ENCODE measurements at places on chromosomes 7 and 10.

- DNase-seq: no peak
Observed at GRCh38 chr10:61923210-61923949, 21.9 kb downstream of the ARID5B start.

DNA sequence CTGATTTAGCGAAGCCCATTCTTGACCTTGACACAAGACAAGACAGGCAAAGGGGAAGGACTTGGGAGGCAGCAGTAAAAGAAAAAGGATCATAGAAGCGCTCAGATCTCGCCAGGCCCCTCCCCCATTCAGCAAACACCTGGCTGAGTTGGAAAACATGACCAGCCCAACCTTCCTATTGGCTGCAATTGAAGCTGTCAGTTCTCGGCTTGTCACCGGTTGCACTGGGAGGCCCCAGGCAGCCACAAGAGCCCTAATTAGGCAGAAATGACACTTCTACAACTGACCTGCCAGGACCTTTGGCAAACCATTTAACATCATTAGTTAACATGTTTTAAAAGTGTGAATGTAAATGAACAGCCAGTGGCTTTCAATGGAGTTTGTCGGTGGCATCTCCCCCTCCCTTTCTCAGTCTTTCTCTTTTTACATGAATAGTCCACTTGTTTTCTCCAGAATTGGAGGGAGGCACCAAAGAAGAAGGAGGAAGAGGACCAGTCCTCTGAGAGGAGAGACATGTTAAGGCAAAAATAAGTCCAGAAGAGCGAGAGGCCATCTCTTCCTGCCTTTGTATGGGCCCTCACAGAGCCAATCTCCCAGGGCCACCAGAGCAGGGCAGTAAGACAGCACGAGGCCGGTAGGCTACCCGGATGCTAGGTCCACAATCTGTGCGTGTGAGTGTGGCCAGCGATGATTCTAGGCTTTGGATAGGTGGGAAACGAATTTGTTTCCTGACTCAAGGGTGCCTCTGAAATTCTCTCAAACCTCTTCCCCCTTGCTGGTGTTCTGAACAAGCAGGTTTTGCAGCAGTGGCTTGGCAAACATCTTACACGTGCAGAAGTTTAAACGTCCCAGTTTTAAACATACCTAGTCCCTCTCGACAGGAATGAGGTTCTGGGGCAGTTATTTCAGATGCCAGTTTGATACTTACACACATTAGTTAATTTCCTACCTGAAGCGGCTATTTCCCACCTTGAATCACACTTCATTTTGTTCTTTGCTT, 15.0 kb upstream of the ENO4 start:
- no peak for DNase-seq

DNA sequence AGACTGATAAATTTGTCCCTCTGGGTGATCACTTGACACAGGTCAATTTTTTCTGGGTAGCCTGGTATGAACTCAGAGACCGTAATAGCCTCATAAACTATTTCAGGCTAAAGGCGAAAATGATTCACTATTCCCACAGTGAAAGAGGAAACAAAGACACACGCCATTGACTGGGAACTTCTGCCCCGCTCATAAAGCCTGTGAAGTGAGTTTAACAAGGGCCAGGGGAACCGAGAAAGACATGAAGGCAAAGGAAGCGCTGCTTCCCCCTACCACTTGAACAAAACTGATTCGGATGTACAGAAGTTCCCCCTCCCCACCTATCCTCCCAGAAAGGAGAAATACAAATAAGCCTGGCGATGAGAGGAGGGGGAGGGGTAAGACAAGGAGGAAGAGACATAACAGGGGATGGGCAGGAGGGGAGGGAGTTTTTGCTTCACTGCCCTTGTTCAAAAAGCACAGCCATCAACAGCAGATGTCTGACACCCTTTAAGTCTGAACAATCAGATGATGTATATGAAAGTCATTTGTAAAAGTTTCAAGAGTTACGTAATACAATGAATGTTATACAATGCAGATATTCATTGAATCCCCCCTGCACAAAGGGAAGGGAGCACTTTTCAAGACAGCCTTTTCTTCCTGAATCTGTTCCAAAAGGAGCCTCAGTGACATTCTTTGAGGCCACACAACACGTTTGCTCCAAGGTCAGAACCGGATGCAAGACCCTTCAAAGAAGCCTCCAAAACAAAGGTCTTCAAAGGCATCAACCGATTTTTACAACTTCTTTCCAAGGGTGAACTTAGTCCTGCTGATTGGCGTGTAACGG, 734 bp downstream of the ABCB4 start:
- DNase-seq: no peak

DNA sequence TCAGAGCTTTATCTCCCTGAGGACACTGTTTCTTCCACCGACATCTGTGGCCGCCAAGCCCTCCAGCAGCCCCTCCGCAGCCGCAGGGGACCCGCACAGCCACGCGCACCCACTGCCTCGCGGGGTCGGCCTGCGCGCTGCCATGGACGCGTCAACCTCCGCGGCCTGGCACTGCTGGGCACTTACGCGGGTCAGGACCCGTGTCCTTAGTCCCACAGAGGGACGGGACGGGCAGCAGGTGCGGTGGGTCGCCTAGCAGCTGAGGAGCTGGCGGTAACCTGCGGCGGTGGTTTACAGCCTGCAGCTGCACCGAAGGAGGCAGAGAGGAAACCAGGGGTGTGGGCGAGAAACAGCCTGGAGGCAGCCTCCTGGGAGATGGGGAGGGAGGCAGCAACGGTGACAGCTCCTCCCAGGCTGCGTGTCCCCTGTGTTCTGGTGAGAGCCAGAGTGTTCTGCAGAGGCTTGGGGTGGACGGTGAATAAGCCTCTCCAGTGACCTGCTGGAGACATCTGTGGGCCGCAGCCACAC, 61.3 kb downstream of the SEC61G start:
- no peak for DNase-seq

DNA sequence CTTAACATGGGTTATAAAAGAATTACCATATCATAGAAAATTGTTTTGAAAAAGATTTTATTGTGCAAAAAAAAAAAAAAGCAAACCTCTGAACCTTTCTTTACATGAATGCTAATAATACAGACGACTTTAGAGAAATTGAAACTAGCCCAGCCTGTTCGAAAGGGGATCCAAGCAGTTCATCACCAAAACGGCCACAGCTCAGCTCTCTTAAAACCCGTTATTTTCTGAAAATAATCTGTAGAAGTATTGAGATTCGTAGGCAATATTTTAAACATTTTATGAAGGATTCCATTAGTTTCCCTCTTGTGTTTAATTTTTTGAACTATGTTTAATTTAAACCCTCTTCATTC, 9.9 kb upstream of the GSAP start:
- no peak for DNase-seq

DNA sequence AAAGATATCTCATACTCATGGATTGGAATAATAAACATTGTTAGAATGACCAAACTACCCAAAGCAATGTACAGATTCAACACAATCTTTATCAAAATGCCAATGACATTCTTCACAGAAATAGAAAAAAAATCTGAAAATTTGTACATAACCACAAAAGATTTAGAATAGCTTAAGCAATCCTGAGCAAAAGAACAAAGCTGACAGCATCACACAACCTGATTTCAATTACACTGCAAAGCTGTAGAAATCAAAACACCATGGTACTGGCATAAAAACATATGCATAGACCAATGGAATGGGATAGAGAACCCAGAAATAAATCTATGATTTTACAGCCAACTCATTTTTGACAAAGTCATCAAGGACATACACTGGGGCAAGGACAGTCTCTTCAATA, 130.0 kb upstream of the TMEM72 start:
- DNase-seq: no peak

DNA sequence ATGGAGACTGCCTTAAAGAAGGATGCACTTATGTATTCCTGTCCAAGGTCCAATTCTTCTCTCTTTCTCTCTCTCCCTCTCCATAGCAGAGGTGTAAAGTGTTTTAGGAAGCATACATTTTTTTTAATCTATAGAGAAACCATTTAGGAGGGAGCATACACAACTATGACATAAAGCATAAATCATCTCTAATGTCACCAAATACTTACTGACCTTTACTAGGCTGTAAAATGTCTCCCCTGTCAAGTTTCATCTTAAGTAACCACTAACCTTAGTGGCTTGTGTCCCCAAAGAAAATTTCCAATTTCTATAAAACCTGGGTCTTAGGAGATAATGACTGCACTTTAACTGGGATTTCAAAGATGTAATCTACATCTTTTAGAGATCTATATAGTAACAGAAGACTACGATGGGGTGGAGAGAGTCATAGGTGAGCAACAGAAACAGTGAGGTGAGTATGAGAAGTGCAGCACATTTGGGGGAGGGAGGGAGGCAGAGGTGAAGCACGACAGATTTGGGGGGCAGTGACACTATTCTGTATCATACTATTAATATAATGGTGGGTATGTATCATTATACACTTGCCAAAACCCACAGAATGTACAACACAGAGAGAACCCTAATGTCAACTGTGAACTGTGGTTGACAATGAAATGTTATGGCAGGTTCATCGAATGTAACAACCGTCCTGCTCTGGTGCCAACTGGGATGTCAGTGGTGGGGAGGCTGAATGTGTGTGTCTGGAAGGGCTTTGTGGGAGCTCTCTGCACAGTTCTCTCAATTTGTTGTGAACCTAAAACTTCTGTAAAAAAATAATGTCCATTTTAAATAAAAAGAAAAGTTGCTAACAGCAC, 79.5 kb downstream of the PIP4K2A start:
- DNase-seq: no peak

GRCh38 chr10:119495545-119495944, 47.0 kb downstream of the RGS10 start:
- no peak for DNase-seq

GRCh38 chr10:49139028-49139845, 5.4 kb upstream of the FAM170B start:
- no peak for DNase-seq

DNA sequence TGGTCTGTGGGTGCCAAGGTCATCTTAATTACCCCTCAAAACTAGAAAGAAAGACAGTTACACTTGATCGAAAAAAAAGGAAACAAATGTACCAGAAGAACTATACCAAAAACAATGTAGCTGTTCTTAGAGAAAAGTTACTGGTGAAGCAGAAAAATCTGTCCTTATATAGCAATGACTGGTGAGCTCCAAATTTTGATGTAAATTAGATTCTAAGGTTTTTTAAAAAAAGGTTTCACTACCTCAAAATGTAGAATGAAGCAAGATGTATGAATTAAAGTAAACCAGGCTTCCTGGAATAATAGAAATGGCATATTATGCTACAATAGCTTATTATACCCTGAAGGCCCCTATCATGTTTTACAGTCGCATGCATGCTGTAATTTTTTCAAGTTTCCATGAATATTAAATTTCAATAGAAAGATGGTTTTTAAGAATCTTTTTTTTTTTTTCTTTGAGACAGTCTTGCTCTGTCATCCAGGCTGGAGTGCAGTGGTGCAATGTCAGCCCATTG, 28.4 kb upstream of the FKBP9 start:
- no peak for DNase-seq

DNA sequence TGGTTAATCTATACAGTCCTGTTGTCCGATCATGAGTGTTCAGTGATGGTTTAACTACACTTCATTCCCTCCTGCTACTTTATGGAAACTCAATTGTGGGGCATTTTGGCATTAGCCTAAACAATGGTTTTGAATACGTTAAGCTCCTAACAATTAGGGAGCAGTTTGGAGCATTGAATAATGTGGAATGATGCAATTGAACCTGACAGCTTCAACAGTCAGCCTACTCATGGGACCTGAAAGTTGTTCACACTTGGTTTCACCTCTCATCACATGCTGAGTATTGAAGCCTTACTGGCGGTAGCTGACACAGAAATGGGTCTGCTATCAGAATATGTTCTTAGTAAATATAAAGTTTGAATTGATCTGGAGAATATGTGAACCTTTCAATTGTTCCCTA, 186.1 kb downstream of the MLLT10 start:
- DNase-seq: no peak

DNA sequence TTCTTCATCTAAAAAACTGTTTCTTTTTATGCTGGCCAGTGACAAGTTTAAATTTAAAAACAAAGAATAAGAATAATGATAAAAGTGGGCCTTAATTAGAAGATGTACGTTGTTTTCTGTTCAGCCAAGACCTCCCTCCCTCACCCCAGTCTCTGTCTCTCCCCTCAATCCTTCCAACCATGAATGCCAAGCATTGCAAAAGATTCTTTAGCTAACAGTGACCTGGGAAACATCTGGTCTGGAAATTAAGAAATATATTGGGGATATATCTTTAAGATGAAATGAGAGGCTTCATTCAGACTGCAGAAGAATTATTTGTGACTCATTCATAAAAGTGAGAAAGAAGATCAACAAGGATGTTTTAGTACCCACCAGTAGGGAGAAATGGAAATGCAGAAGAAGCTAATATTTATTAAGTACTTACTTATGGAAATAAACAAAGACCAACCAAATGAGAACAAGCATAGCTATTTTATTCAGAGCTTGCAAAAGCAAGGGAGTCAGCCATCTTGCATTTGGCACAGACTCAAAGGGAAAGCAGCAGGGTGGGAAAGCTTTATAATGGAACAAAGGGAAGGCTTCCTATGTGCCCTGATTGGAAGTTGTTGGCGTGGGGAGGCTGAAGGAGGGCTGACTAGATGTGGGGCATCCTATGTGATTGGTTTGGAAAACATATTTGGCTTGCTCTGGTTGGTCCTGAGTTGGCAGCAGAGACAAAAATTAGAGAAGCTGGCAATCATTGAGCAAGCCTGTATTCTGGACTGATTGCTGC, 595.4 kb upstream of the GHITM start:
- no peak for DNase-seq

- no peak for DNase-seq
Observed at GRCh38 chr7:112010994-112011393, 195.2 kb downstream of the DOCK4 start.

GRCh38 chr10:21347043-21347784, 178.3 kb downstream of the SKIDA1 start:
- no peak for DNase-seq

DNA sequence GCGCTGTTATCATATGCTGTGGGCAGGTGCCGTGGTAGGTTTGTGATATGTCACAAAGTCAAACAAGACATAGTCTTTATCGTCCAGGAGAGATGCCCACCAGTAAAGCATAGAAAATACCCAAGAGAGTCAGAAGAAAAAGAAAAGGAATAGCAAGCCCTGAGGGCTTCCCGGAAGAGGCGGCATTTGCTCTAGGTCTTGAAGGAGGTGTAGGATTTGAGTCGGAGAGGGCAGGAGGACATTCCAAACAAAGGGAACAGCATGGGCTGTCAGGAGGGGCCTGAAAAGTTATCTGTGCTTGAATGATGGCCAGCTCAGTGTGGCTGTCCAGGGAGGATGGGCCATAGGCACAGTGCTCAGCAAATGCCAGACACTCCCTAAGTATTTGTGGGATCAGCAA, 42.2 kb downstream of the COL13A1 start:
- no peak for DNase-seq
